Activated T-cell treated with anti-CD3 and anti-CD28 coated beads, Interleukin-2, amount 50 U/mL, for 48 hours (primary cell): ENCODE measurements at places on chromosomes 7 and 10.

DNA sequence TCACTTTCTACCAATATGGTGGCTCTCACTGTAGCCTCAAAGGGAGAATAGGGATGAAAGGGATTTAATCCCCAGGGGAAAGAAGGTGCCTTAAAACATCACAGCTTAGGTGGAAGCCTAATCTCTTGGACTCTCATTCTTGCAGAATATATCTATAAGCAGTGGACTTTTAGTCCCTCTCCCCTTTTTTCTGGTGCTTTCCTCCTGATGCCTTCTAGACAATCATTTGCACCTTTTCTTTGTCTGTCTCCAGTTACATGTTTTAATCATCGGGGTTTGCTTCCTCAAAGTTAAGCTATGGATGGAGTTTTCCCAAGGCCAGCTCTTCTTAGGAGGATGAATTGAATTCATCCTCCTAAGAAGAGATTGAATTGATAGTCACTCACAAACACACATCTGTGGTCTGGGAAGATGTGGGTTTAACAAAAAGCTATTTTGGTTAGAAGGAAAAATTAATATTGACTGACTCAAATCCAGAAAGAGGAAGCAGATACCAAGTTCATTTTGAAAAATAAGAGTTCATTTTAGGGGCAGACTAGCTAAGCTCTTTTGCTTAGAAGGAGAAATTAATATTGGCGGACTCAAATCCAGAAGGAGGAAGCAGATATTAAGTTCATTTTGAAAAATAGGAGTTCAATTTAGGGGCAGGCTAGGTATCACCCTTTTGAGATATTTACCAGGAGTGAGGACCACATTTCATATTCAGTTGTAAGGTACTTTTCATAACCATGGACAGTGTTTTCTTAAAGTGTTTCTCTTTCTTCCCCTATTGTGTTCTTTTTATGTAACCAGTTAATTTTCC is 35.2 kb upstream of the PLEKHS1 start:
- DNase-seq = no peak

GRCh38 chr7:6578114-6579084 is 1.1 kb downstream of the ZDHHC4 start:
- DNase-seq = no peak

DNA sequence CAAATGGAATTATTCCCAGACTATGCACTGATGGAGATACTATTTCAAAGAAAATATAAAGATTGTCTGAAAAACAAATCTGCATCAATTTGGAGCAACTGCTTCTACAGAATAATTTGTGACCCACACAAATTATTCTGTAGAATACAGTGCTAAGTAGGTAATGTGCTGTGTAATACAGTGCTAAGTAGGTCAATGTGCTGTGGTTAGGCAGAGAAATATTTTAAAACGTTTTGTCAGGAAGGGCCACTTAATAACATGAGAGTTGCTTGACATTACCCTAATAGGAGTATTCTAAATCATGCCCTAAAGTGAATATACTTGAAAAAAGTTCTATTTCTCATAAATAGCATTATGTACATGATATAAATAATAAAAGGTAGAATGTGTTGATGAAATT is 116.5 kb upstream of the KCND2 start:
- DNase-seq = no peak

DNA sequence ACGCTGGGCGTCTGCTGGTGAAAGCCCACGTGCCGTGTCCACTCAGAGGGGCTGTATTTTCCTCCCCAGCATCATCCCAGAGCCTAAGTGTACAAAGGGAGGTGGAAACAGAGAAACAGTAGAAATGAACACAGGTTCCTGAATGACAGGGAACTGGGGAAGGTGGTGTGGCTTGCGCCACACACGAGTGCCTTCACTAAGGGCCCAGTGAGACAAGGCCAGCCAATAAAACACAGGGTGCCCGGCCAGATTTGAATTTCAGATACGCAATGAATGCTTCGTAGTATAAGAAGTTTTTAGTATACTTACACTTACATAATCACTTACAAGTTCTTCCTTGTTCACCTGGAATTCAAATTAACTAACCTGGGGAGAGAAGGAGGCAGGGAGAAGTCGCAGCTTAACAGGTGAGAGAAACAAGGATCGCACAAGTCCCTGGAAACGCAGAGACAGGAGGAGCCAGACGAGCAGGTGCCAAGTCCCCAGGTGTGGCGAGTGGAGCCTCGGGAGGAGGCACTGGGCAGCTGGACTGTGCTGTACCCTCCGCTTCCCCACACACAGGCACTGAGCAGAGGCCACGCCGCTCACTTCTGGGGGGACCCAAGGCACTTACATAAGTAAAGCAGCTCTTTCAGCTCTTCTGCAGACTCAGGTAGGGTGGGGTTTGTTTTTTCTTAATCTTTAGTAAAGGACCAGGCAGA is 105.2 kb upstream of the MGMT start:
- no peak for DNase-seq

DNA sequence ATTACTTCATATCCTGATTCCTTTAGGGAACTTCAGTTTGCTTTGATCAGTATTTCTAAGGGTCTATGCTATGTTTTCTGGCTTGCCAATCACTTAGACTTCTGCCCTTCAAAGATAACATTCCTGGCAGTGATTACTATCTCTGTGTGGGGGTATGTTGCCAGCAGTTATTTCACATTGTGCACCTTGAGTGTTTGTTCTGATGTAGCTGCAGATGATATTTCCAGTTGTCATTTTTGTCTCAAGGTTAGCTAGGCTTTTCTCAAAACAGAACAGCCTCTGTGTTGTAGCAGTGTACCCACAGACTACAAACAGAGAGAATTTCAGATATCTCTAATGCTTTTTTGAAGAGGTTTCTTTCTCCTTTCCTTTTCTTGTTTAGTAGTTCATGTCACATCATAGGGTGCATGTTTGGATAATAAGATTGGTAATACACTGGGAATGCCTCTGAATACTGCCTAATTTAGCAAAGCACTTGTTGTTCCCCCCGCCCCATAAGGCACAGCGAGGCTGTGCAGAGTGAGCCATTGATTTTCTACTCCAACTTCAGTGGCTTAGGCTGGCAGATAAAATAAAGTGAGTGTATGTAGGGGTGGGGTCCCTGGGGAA is 134.7 kb upstream of the AGR3 start:
- no peak for DNase-seq

DNA sequence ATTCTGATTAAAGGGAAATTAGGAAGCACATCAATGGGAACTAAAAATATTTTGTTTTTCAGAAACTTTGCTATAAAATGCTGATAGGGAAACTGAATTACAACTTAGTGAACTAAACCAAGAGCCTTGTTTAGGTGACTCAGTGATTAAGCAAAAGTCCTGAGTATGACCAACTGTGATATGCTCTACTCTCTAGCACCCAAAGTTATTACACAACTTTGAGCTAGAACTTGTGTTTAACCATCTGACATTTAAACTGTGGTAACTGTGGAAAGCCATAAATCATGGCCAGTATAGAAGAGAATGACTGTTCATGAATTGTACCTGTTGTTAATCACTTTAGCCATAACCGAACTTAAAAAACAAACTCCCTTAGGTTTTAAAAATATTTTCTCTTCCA is 127.4 kb downstream of the ZNF365 start:
- no peak for DNase-seq

- no peak for DNase-seq
Observed at GRCh38 chr7:85806321-85806720, 619.5 kb upstream of the SEMA3D start.

DNA sequence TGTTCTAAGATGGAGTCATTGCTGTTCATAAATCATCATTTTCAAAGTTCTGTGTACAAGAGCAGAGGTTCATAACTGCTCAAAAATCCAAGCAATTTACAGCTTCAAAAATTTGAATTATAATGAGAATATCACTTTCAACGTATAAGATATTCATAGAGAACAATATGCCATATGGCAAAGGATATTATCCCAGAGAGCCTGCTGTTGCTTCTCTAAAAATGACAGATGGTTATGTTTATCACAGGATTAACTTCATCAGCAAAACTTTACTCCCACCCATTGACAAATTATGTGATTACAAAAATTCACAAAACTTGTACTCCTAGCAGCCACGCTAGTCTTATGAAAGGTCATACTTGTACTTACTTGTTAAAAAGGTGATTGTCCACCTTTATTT is 105.1 kb downstream of the PIP4K2A start:
- no peak for DNase-seq
